ENCODE measurements at places on chromosomes 7 and 10. TPM values are rescaled to one million over a fixed set of nuclear protein-coding genes. Genes with fewer than 3 reads are reported as not detected.

DNA sequence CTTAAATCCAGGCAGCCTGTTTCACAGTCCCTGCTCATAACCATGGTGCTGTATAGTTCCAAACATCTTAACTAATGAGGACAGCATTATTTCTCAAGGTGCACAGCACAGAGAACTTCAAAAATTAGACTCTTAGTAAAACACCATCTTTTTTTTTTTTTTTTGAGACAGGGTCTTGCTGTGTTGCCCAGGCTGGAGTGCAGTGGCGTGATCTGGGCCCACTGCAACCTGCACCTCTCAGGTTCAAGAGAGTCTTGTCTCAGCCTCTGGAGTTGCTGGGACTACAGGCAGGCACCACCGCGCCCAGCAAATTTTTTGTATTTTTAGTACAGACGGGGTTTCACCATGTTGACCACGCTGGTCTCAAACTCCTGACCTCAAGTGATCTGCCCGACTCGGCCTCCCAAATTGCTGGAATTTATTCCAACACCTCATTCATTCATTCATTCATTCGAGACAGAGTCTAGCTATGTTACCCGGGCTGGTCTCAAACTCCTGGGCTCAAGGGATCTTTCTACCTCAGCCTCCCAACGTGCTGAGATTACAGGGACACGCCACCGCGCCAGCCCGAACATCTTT is 507 bp upstream of the TMEM254 start:
- DNase-seq, result no peak
- H3K36me3 ChIP-seq, result no peaks in the 10 kb centered on the region

CYP3A7 gene
- not detected for total RNA-seq

- no peak for DNase-seq
- H3K4me1 ChIP-seq, result no peaks in the 10 kb centered on the region
- H3K27ac ChIP-seq, result no peak overlapping the region
These were observed 59.9 kb downstream of the SUGCT start for GRCh38 chr7:40194745-40195144.

SPRN gene
- 0.12 TPM for total RNA-seq

MYO1G gene
- 0.67 TPM for total RNA-seq

DLG5 gene
- 149 TPM for total RNA-seq

- H3K36me3 ChIP-seq, result no peaks in the 10 kb centered on the region
- no peak for DNase-seq
- no peaks in the 10 kb centered on the region for H3K4me1 ChIP-seq
- no peak overlapping the region for H3K27ac ChIP-seq
- no peaks in the 10 kb centered on the region for H3K27me3 ChIP-seq
- no peak overlapping the region for H3K4me3 ChIP-seq
These were observed 592.9 kb upstream of the NRP1 start for GRCh38 chr10:33927347-33927746.

DNA sequence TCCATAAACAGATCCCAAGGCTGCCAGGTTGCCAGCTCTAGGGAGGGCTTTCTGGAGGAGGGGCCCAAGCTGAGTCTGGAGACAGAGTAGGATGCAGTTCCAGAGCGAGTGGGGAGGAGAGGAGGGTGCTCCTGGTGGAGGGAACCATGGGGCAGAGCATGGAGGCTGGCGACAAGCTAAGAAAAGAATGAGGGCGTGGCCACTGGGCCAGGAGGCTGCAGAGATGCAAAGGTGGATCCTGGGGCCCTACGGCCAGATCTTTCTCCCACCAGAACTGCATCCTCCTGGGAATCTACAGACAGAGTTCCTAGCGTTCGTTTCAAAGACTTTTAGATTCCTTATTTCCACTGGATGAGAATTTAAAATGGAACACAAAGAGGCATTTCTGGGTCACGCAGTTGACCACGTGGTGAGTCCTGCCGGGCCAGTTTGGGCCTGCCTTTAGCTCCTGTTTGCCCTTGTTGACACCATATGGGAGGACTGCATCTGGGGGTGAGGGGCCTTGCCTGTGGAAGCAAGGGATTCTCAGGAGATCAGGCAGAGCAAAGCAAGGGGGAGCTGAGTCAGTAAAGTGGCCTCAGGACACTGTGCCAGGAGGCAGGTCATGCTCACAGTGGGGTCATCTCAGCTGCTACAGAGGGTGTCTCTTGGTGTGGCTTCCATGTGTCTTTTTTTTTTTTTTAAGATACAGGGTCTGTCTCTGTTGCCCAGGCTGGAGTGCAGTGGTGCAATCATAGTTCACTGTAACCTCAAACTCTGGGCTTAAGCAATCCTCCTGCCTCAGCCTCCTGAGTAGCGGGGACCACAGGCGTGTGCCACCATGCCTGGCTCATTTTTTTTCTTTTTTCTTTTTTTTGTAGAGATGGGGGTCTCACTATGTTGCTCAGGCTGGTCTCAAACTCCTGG is 137.8 kb downstream of the SH3PXD2A start:
- DNase-seq, result no peak
- H3K27ac ChIP-seq, result no peak overlapping the region
- H3K27me3 ChIP-seq, result no peaks in the 10 kb centered on the region

GRCh38 chr10:42877496-42878030 is 95.0 kb downstream of the BMS1 start:
- no peaks in the 10 kb centered on the region for H3K4me1 ChIP-seq
- no peak overlapping the region for H3K4me3 ChIP-seq
- no peak overlapping the region for H3K27ac ChIP-seq
- peaks cover 13% of the 10 kb centered on the region for H3K27me3 ChIP-seq

DNA sequence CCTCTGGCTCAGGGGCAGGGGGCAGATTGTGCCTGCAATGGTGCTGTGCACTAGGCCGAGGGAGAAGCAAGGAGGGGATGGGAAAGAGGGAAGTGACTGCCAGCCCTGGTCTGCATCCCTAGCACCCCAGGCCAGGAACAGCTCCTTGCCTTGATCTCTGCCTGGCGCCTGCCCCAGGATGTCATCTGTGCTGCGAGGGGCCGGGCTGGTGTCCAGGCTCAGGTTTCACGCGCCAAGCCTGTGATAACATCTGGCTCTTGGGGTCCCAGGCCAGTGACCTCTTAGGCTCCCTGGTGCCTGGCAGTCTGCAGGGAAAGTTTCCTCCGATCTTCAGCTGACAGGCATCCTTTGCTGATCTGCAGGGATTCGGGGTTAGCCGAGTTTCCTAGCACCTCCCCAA is 193.5 kb upstream of the GPR26 start:
- no peak overlapping the region for H3K4me3 ChIP-seq
- H3K36me3 ChIP-seq, result no peaks in the 10 kb centered on the region
- H3K4me1 ChIP-seq, result peaks cover 4% of the 10 kb centered on the region
- H3K27ac ChIP-seq, result no peak overlapping the region

ZNF316 gene
- 59.7 TPM for total RNA-seq

DNA sequence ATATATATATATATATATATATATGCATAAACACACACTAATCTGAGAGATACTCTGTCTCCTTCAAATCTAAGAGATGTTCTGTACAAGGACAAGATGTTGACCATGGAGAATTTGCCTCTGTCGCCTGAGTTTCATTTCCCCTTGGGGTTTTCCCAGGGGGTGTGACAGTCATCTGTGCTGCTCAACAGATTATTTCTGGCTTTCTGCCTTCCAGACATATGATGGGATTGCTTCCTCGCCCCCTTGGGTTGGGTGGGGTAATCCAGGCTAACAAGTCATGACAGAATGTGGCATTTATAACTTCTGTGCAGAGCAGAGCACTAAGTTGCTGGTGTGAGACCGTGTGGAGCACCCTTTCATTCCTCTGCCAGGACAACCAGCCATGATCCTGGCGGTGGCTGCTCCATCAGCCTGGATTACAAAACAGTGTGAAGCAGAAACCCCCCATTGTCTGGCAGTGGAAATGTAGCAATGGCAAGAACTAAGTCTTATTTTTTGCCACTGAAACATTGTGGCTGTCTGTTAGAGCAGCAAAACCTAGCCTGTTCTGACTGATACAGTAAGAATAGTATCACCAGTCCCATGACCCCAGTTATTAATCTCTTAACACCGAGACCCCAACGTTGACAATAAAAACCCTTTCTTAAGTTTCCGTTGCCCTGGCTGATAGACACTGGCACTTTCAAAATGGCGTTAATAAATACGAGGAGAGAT is 13.7 kb upstream of the USP6NL start:
- no peaks in the 10 kb centered on the region for H3K27me3 ChIP-seq
- H3K36me3 ChIP-seq, result no peaks in the 10 kb centered on the region
- H3K27ac ChIP-seq, result no peak overlapping the region
- DNase-seq, result no peak

GRCh38 chr7:4138866-4139265 is 543.2 kb upstream of the FOXK1 start:
- peaks cover 5% of the 10 kb centered on the region for H3K36me3 ChIP-seq
- H3K27me3 ChIP-seq, result no peaks in the 10 kb centered on the region
- peaks cover 3% of the 10 kb centered on the region for H3K4me1 ChIP-seq
- no peak for DNase-seq
- no peak overlapping the region for H3K27ac ChIP-seq

C10orf105 gene
- not detected for total RNA-seq

- peaks cover 4% of the 10 kb centered on the region for H3K36me3 ChIP-seq
- H3K4me1 ChIP-seq, result peaks cover 27% of the 10 kb centered on the region
- H3K27me3 ChIP-seq, result peaks cover 7% of the 10 kb centered on the region
- DNase-seq, result no peak
- H3K4me3 ChIP-seq, result no peak overlapping the region
- peak overlapping the region; percentile 68 for H3K27ac ChIP-seq
These were observed 56.7 kb upstream of the SDK1 start for GRCh38 chr7:3244241-3244814.

GRCh38 chr7:12716722-12717121 is 29.3 kb downstream of the ARL4A start:
- no peak overlapping the region for H3K4me3 ChIP-seq
- H3K36me3 ChIP-seq, result no peaks in the 10 kb centered on the region
- no peak overlapping the region for H3K27ac ChIP-seq
- H3K27me3 ChIP-seq, result no peaks in the 10 kb centered on the region
- H3K4me1 ChIP-seq, result peaks cover 13% of the 10 kb centered on the region

DNA sequence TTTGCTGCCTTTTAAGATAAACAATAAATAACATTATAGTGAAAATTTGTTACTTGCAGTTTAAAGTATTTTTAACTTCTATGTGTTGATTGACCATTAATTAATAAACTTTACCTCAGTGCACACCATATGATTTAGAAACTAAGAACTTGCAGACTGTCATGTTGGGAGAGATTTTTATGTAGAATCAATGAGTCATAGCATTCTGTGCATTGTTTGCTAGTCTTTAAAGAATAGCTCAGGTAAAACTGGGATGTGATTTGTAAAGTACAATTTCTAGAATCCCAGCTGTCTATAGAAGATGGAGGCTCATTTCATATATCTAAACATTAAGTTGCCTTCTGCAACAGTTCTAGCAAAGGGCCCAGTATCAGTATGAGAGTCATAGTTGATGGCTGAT is 199.6 kb upstream of the SEMA3A start:
- H3K27ac ChIP-seq, result no peak overlapping the region
- no peaks in the 10 kb centered on the region for H3K27me3 ChIP-seq
- no peak for DNase-seq
- H3K36me3 ChIP-seq, result no peaks in the 10 kb centered on the region
- H3K4me1 ChIP-seq, result peaks cover 8% of the 10 kb centered on the region
- H3K4me3 ChIP-seq, result no peak overlapping the region

- no peak for DNase-seq
- H3K4me3 ChIP-seq, result no peak overlapping the region
- peaks cover 46% of the 10 kb centered on the region for H3K27me3 ChIP-seq
- no peaks in the 10 kb centered on the region for H3K36me3 ChIP-seq
- H3K4me1 ChIP-seq, result peaks cover 31% of the 10 kb centered on the region
- no peak overlapping the region for H3K27ac ChIP-seq
These were observed 86.5 kb downstream of the C10orf105 start for GRCh38 chr10:71632896-71633600.

- peaks cover 89% of the 10 kb centered on the region for H3K27me3 ChIP-seq
- DNase-seq, result no peak
- no peaks in the 10 kb centered on the region for H3K36me3 ChIP-seq
- peaks cover 20% of the 10 kb centered on the region for H3K4me1 ChIP-seq
- H3K27ac ChIP-seq, result peak overlapping the region; percentile 49
These were observed 1.7 kb upstream of the PAX2 start for GRCh38 chr10:100743626-100744135.

SEPTIN7 gene
- total RNA-seq, result 175 TPM

OPN4 gene
- not detected for total RNA-seq

CFTR gene
- 6.6 TPM for total RNA-seq

DOCK4 gene
- 28.8 TPM for total RNA-seq

DNA sequence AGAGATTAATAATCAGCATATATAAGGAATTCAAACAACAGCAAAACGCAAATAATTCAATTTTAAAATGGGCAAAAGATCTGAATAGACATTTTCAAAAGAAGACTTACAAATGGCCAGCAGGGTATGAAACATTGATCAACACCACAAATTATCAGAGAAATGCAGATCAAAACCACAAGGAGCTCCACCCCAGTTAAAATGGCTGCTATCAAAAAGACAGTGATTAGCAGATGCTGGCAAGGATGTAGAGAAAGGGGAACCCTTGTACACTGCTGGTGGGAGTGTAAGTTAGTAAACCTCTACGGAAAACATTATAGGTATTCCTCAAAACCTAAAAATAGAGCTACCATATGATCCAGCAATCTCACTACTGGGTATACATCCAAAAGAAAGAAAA is 128.0 kb upstream of the CACUL1 start:
- H3K4me3 ChIP-seq, result no peak overlapping the region
- no peak overlapping the region for H3K27ac ChIP-seq
- peaks cover 6% of the 10 kb centered on the region for H3K27me3 ChIP-seq
- no peaks in the 10 kb centered on the region for H3K36me3 ChIP-seq

CALML5 gene
- total RNA-seq, result not detected

ACSL5 gene
- 0.33 TPM for total RNA-seq

- no peaks in the 10 kb centered on the region for H3K36me3 ChIP-seq
- H3K4me1 ChIP-seq, result peaks cover 2% of the 10 kb centered on the region
- no peak overlapping the region for H3K27ac ChIP-seq
- no peak for DNase-seq
- H3K27me3 ChIP-seq, result no peaks in the 10 kb centered on the region
These were observed 98.1 kb upstream of the NAMPT start for GRCh38 chr7:106382929-106383328.

PLXNA4 gene
- total RNA-seq, result 0.38 TPM

DNA sequence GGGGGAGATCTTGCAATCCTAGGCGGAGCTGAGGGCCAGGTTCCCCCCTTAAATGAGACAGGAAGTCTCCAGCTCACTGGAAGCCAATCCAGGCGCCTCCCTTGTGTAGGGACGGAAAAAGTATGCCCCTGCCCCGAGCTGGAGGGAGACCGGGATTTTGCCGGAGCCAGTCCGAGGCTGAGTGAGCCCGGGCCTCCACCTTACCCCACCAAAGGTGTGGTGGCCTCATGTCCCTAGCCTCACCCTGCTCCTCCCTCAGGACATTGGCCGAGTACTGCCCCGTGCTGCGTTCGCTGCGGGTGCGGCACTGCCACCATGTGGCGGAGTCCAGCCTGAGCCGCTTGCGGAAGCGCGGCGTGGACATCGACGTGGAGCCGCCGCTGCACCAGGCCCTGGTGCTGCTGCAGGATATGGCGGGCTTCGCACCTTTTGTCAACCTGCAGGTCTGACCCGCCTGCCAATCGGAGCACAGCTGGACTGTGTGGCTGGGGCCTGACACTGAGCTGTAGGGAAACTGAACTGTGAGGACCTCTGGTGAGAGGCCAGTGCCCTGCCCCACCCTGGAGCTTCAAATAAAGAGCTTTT is 2.0 kb downstream of the FBXL15 start:
- peaks cover 16% of the 10 kb centered on the region for H3K4me1 ChIP-seq
- H3K36me3 ChIP-seq, result no peaks in the 10 kb centered on the region
- peak overlapping the region; percentile 99 for H3K4me3 ChIP-seq

- no peaks in the 10 kb centered on the region for H3K27me3 ChIP-seq
- peaks cover 11% of the 10 kb centered on the region for H3K4me1 ChIP-seq
- H3K27ac ChIP-seq, result no peak overlapping the region
These were observed 61.0 kb downstream of the PAPSS2 start for GRCh38 chr10:87720665-87721064.

GRCh38 chr7:155217634-155218033 is 80.0 kb upstream of the INSIG1 start:
- H3K4me1 ChIP-seq, result peaks cover 37% of the 10 kb centered on the region
- DNase-seq, result no peak
- H3K27ac ChIP-seq, result peak overlapping the region; percentile 19
- H3K4me3 ChIP-seq, result no peak overlapping the region
